NCI-H2171 treated with DMSO at 0.1 percent for 48 hours (cell line): ENCODE measurements at places on chromosomes 4 and X.

DNA sequence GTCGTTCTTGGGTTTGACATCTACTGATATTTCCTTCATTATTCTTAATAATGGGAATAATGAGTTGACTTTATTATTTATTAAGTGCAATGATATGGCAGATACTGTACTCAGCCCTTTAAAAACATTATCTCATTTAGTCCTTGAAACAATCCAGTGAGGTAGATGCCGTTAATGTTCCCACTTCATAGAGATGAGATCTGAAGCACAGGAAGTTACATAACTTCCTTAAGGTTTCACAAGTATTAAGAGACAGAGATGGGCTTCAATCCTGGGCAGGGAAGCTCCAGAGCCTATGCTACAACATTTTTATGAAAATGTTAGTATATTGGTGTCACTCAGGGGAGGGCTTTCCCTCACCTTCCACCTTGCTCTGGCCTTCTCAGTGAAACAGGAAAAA lies 9.7 kb upstream of the KLHL13 start:
- no peak for DNase-seq

- DNase-seq, result no peak
Measured at GRCh38 chr4:56426273-56426672, 9.1 kb downstream of the PPAT start.

- peak; percentile 7 for DNase-seq
Measured at GRCh38 chrX:133190877-133191738, 27.0 kb downstream of the TFDP3 start.

DNA sequence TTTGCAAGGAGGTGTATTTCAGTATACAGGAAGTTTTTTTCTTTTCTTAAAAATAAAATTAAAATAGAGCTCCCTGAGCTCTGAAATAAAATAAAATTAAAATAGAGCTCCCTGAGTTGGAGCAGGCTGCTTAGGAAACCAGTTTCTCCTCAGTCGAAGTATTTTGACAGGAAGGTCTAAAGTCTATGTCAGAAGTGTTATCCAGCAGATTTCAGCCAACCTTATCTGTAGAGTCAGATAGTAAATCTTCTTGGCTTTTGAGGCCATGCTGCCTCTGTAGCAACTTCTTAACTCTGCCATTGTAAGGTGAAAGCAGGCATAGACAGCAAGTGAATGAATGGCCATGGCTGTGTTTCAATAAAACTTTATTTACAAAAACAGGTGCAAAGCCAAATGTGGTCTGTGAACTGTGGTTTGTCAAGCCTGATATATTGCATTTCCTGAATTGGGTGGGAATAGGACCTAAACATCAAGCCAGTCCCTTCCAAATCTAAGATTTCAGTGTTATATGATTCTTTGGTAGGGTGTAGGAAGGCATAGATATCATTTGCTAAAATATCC lies 9.5 kb upstream of the KLKB1 start:
- no peak for DNase-seq

- DNase-seq, result no peak
Measured at GRCh38 chr4:145041378-145041777, 56.6 kb downstream of the ANAPC10 start.

DNA sequence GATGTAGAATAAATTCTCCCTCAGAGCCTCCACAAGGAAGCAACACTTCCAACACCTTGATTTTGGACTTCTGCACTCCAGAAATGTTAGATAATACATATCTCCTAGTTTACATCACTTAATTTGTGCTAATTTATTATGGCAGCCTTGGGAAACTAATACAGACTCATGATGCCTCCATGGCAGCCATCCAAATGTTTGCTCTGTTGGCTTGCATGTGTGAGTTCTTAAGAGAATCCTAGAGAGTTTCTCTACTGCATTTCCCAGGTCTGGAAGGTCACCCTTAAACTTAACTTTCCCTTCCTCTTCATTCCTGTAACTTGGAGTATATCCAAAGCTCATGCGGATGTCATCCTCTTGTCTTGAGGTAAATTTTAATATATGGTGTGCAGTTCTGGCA lies 956.1 kb downstream of the ADGRL3 start:
- no peak for DNase-seq

DNA sequence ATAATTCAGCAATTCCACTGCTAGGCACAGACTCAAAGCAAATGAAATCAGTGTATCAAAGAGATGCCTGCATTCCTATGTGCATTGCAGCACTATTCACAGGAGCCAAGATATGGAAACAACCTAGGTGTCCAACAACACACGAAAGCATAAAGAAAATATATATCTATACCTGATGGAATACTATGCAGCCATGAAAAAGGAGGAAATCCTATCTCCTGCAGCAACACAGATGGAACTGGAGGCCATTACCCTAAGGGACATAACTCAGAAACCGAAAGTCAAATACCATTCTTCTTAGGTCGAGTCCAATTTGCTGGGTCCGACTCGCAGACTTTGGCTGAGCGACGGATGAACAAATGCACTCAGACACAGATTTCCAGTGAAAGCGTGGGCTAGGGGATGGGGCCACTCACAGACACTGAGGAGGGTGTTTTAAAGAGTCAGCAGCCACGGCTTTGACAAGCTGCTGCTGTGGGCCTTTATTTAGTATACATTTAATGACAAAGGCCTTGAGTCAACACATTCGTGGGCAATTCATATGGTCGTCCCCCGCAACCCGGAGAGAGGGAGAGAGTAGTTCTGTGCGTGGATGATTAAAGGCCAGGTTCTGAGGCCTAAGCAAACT lies 93.8 kb downstream of the DHRSX start:
- no peak for DNase-seq

DNA sequence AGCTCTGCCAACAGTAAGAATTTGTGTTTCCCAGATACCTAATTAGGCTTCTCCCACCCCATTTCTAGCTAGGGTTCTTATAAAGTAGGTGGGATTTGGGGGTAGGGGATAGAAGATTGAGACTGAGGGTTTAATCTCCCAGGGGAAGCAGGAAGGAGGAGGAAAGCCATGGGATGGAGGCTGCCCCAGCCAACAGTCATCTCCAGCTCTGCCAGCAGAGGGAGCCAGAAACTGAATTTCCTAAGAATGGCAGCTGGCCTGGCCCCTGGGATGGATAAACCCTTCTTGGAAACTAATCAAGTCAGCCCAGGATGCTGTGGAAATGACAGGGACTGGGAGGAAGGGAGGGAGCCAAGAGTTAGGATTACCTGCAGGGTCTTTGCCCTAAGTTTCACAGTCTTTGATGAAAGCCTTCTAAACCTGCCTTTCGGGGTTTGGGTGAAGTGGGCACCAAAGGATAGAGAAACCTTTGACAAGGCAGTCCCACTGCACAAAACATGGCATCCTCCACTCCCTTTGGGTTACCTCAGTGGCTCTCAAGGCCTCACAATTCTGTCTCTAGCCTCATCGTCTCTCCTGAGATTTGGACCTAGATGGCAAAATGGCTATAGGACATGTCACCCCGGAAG lies 6.7 kb upstream of the ERCC6L start:
- DNase-seq, result peak; percentile 58

- no peak for DNase-seq
Measured at GRCh38 chrX:41824551-41824950, 98.8 kb downstream of the CASK start.

DNA sequence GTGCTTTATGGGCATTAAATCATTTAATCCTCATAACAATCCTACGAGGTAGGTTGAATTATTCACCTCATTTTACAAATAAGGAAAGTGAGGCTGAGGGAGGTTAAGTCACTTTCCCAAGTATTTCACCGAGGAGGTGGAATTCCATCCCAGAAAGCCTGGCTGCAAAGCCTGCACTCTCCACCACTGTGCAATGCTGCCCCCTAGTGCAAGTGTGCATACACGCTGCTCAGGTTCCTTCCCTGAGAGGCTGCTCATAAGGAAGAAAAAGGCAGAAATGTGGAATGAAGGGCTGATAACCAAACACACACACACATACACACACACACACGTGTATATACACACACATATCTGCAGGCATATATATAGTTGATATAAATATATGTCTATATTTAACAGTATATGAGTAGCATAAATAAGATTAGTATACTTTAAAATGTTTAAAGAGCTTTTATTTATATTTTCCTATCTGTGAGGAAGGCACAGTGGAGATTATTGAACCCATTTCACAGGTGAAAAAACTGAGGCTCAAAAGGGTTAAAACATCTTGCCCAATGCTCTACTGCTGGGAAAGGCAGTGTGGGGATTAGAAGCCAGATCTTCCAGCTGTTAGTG lies 714.5 kb upstream of the TENM3 start:
- DNase-seq, result peak; percentile 18

GRCh38 chr4:101707596-101707995 lies 82.9 kb upstream of the BANK1 start:
- DNase-seq, result peak; percentile 35

DNA sequence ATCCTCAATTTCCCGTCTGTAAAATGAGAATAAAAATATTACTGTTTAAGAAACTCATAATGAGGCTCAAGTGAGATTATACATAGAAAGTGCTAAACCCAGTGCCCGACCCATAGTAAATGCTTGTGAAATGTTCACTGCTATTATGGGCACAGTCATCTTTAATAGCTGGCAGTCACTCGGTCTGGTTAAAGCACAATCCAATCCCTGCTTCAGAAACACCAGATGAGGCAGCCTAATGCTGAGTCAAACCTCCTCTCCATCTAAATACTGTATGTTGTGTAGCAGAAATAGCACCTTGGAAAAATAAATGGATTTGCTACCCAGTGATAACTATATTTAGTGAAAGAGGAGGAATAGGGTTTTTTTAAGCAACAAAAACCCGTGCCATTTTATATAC lies 14.5 kb downstream of the EVC2 start:
- DNase-seq, result no peak

GRCh38 chrX:146056511-146057081 lies 239.0 kb downstream of the SLITRK2 start:
- no peak for DNase-seq

DNA sequence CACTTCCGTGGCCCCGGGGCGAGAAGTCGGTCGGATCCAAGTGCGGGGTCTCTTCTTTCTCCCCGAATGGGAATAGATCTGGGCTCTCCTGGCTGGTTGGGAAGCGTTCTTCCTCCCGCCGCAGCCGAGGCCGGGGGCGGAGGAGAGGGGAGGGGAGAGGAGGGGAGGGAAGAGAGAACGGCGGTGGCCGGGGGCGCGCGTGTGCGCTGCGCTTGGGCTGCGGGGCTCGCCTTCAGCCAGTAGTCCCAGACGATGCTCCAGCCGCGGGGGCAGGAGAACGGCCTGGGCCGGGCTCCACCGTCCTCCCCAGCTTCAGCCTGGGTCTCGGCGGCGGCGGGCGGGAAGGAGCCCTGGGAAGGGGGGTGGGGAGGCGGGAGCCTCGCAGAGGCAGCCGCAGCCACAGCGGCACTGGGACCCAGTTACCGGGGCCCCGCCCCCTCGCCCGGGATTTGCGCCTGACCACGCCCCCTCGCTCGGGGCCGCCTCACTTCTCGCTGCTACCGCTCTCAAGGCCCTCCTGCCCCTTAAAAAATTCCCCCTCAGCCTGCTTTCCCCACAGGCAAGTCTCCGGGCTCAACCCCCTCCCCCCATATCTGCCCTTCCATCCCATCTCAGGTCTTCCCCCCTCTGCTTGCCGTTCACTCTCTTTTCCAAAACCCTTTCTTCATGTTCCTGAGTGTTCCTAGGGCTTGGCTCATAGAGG lies at the start of gene FGD1:
Gene FGD1, minus strand, starts transcription at position 421 of the 703 bp plus-strand sequence. CDS start 802 bp downstream, outside the sequence.
- peak; percentile 43 for DNase-seq

DNA sequence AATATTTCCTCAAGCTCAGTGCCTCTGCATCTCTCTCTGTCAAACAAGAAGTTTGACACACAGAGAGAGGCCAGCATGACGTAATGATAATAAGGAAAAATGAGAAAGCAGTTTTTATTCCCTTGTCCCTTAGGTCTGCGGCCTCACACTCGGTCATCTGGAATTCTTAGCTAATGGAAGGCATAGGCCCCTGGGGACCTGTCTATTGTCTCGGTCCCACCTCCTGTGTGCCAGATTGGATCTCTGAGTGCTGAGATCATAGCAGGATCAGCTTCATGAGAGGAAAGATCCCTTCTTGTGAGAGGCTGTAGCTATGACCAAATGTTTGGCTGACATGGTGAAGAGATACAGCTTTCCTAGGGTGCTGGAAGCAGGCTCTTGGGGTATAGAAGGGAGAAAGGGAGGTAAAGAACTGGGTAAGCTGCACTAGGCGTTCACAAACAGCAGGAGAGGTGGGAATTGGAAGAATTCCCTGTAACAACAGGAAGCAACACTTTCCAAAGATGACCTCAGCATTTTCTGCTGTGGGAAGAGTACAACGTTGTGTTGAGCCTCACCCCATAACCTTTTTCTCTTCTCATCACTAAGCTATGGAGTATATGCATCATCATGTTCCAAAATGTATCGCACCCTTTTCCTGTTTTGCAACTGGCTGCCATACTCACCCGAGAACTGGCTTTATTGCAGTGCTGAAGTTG lies 20.2 kb downstream of the TMEM31 start:
- DNase-seq, result no peak

DNA sequence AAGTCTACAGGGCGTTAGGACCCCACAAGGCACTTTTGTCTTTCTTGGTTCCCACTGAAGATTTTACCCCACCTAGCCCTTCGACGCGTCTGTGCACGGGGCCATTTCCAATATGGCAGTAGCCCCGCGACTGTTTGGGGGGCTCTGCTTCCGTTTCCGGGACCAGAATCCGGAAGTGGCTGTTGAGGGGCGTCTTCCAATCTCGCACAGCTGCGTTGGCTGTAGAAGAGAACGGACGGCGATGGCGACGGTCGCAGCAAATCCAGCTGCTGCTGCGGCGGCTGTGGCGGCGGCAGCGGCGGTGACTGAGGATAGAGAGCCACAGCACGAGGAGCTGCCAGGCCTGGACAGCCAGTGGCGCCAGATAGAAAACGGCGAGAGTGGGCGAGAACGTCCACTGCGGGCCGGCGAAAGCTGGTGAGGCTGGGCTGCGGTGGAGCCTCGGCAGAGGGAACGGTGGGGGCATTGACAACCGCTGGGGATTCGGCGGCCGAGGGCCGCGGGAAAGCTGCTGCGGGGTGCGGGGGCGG lies at the start of gene USP11:
Gene USP11, plus strand, starts transcription at position 207 of the 530 bp plus-strand sequence. Its CDS starts 35 bp downstream, at position 242.
- DNase-seq, result peak; percentile 74

DNA sequence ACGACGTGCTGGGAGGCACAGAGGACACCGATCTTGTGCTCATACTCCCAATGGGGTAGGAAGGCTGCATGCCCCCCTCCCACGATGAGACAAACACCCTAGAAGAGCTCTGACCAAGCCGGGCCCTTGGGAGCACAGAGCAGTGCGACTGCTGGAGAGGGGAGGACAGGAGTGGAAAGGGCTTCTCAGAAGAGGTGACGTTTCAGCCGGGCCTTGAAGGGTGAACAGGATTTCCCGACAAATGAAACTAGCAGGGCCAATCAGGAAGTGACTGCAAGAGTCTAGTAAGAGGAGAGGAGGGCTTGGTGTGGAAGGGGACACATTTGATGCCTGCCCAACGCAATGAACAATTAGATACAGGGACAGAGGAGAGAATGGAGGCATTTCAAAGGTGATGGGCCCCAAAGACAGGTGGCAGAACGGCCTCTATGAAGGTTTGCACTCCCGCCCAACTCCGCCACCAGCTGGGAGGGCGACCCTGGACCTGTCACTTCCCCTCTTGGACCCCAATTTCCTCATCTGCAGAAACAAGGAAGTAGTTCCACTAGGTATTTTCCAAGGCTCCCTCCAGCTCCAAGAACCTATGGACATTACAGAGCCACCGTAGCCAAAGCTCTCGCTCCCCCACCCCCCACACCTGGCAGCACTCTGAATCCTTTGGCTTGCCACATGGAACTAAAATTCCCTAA lies 3.9 kb downstream of the HCFC1 start:
- DNase-seq, result no peak

- no peak for DNase-seq
Measured at GRCh38 chrX:33447285-33447684, 235.9 kb upstream of the DMD start.
